ENCODE measurements at places on chromosomes 3 and 15.

DNA sequence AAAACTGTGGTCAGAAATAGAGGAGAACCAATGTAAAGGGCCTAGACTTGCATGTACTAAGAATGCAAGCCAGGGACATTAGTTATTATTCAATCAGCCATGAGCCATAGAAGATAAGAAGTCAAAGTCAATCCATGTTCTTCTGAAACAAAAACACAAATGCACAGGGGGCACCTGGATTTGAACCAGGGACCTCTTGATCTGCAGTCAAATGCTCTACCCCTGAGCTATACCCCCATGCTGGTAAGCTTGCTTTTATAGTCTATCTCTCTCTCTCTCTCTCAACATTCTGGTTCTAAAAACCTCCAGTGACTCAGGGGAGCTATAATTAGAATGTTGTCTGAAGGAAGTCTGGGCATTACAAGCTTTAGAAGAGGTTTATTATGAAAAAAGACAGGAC is 85.6 kb upstream of the ACP3 start:
- peak; percentile 82 for DNase-seq

- no peak for DNase-seq
Measured at GRCh38 chr3:41792806-41793205, 169.1 kb downstream of the ULK4 start.

GRCh38 chr3:9248522-9249271 is 749 bp downstream of the SRGAP3 start:
- no peak for DNase-seq

DNA sequence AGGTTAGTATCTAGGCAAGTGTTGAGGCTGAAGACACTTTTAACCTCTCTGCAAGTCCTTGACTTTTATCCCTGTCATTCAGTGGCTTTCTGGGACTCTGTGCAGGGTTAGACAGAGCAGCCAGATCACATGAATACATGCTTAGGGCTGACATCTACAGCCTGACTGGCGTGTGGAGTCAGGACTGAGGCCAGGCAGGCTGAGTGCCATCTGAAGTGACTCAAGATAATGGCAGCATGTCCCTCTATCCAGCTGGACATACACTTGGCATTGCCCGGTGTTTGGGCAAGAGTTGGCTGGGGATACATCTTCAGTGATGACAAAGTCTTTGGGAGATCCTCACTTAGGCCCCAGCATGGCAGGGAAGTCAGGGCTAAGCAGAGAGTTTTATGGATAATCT is 22.4 kb downstream of the DUOX2 start:
- no peak for DNase-seq

GRCh38 chr3:54527953-54528352 is 399.9 kb downstream of the LRTM1 start:
- DNase-seq: no peak

- no peak for DNase-seq
Measured at GRCh38 chr15:88725305-88726210, 77.7 kb upstream of the ACAN start.

- DNase-seq: no peak
Measured at GRCh38 chr3:40754994-40755393, 230.2 kb downstream of the ZNF621 start.
